GM20000 (cell line): ENCODE measurements at places on chromosomes 3 and 15.
A peak's percentile ranks its signal among the peaks of the same experiment; 100 is the strongest.

DNA sequence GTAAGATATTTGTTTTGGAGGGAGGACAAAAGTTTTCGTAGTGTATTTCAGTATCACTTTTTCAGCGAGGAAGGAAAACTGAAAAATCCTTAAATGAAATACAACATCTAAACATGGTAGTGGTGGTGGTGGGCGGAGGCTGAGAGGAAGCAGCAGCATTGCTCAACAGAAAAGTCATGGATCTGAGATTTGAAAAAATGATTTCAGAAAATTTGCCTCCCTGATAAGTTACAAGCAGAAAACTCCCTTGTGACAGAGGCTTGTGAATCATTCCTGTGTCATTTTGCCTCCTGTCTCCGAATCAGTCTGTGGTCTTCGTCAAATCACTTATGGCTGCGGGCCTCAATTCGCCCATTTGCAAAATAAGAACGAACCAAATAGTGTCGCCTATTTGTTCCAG, 965 bp upstream of the CRBN start:
- DNase-seq: no peak

DNA sequence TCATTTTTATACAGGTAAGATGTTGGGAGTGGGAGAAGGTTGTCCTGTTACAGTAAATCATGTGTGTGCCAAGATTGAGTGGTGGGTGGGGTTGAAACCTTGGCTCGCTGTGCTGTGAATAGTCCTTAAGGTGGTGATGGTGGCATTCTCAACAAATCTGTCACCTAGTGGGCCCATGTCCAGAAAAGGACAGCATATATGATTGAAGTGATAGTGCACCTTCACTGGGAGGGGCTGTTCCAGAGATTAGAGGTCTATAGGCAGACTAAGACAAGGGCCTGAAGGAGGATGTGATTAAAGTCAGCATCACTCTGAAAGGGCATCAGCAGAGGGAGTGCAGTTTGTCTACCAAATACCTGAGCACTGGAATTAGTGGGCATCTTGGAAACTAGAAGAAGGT, 374.2 kb upstream of the C2CD4B start:
- no peak for DNase-seq

- peak; percentile 81 for DNase-seq
Measured at GRCh38 chr3:12993517-12994356, 79.5 kb downstream of the IQSEC1 start.

- no peak for DNase-seq
Measured at GRCh38 chr3:117059956-117060270, 350.3 kb downstream of the TUSC7 start.

GRCh38 chr3:107988460-107989175, 102.2 kb downstream of the CD47 start:
- DNase-seq: no peak

DNA sequence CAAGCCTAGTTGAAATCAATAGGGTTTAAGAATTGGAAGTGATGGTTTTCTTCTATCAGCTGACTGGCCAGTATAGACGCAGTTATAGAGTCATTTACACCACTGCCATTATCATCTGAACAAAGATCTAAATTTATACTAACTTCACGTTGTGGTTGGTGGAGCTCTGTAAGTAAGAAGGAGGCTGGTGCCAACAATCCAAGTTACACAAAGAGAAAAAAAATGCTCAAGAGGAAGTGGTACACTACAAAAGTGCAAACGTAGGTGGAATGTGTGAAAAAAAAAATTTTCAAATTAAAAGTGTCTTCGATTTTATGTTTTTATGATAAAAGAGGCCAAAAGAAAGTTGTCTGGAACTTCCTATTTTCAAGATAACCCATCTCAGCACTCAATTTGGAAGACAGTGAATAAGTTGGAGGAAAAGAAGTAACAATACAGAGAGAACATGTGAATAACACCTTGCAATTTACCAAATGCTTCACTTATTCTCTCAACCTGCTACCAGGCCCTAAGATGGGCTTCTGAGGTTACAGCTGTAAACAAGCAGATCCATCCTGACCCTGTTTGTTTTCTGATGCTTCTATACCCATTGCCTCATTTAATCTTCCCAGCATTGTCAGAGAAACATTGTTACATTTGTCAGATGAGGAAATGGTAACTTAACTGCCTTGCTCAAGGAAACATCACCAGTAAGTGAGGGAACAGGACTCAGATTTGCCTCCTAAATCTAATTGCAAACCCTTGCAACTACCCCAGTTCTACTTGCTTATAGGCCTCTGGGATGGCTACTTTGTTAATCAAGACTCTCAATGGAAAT, 12.0 kb upstream of the TASOR start:
- DNase-seq: no peak

DNA sequence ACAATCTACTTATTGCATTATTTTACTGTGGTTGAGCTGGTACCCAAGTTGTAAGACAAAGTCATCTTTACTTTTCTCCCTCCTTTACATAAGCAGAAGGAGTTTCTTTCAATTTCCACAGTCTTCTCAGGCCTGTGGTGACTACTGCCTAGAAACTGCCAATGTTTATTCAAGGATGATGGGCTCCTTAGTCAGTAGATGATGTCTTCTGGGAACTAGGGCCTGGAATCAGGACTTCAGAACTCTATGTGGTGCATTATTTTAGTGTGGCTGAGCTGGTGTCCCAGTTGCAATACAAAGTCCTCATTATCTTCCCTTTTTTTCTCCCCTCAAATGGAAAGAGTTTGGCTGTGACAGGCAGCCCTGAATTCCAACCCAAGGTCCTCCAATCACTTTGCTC, 1762.5 kb downstream of the SI start:
- no peak for DNase-seq

GRCh38 chr3:161028555-161029153, 76.5 kb downstream of the B3GALNT1 start:
- DNase-seq: no peak

- DNase-seq: no peak
Measured at GRCh38 chr3:72816862-72817355, 31.3 kb downstream of the SHQ1 start.

- no peak for DNase-seq
Measured at GRCh38 chr3:78848392-78849288, 919.2 kb downstream of the ROBO1 start.

- no peak for DNase-seq
Measured at GRCh38 chr3:12325586-12326515, 37.0 kb downstream of the PPARG start.

- DNase-seq: no peak
Measured at GRCh38 chr3:43348852-43349574, 62.7 kb downstream of the SNRK start.

DNA sequence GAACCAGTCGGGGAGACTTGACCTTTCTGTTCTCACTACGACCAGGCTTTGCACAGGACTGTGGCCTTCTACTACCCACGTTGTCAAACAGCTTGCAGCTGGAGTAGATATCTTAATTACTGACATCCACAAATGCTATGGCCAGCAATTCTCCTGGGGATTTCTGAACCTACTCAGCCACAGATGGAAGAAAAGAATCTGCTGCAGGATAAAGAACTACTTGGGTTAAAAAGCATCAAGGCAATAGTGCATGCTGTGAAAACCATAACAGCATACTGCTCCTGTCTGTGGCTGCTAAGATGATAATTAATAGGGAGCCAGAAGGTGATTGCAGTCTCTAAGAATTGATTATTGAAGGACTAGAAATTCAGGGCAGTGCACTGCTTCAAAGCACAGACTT, 859.2 kb upstream of the SEMA6D start:
- no peak for DNase-seq

GRCh38 chr15:70617076-70617910, 146.1 kb downstream of the UACA start:
- no peak for DNase-seq

DNA sequence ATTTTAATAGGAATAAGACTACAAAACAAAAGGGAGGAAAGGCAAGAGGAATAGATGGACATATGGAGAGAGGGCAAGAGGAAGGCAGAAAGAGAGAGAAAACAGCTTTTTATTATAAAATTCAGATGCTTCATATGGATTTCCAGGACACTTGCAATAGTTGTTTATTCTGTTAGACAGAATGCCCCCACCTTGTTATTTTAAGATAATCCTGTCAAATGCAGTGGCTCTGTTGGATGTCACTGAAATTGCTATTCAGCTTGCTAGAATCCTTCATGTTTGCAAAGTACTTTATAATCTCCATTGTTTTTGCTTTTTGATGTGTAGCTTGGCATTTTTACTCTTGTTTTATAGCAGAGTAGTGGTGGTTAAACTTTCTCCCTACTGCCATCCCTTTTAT, 432.4 kb upstream of the AZI2 start:
- no peak for DNase-seq

GRCh38 chr15:85351965-85352364, 28.4 kb upstream of the AKAP13 start:
- DNase-seq: no peak

DNA sequence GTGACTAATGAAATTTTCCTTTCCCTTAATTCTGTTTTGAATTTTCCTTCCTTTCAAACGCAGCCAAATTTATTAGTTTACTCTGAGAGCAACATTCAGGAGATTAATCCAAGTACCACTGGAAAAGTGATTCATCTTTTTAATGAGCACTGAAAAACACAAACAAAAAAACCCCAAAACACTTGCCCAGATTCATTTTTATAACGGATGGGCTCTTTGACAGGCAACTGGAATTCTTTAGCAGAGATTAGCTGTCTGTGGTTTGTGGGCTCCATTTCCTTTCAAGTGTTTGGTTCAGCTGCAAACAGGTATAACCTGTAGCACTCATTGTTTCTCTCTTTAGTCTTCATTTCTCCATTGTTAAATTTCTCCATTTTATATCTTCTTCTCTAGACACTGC, 3.1 kb upstream of the POLR2M start:
- no peak for DNase-seq

DNA sequence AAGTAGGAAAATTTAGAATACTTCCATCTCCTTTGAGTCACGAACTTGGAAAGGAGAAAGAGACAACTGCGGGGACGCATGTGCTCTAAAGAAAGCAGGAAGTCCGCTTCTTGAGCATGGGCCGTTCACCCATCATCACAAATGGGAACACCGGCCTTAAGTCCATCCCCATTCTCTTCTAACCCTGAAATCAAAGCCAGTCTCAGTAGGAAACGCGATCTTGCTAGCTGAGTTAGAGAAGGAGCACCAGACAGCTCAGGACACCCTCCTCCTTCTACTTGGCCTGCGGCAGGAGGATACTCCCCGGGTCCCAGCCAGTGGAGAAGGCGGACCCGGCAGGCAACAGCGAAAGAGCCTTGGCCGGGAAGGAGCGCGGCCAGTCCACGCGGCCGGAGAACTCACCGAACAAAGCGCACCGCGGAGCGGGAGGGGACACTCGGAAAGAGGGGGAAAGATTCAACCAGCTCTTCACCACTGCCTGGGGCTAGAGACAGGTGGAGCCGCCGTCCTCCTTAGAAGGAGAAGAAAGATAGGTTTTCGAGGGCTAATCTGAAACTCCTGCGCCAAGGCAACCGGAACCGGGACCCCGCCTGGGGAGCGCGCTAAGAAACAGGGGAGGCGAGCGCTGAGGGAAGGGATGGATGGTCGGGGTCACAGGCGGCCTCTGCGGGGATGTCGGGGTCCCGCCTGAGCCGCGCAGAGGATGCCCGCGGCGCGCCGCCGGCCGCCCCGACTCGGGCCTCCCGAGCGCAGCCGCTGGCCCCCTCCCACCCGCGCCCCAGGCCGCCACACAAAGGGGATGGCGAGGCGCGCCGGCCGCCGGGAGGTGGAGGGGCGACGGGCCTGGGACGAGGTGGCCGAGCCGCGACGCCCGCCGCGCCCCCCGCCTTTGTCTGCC, 818 bp downstream of the SLC4A7 start:
- DNase-seq: peak; percentile 56

DNA sequence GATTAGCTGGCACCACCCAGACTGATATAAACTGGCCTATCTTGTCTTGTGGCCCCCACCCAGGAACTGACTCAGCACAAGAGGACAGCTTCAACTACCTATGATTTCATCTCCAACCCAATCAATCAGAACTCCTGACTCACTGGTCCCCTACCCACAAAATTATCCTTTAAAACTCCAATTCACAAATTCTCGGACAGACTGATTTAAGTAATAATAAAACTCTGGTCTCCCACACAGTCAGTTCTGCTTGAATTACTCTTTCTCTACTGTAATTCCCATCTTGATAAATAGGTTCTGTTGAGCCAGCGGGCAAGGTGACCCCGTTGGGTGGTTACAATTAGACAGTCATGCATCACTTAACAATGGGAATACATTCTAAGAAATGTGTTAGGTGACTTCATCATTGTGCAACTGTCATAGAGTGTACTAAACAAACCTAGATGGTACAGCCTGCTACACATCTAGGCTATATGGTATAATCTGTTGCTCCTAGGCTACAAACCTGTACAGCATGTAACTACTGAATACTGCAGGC, 48.1 kb upstream of the MAP4 start:
- DNase-seq: no peak

- no peak for DNase-seq
Measured at GRCh38 chr3:12944849-12945248, 103.5 kb upstream of the RPL32 start.
